ENCODE measurements at places on chromosomes 3 and 15.

GRCh38 chr3:101081999-101082398, 88.8 kb upstream of the ABI3BP start:
- no peak for DNase-seq

GRCh38 chr15:76217029-76217881, 94.0 kb downstream of the ETFA start:
- no peak for DNase-seq

- no peak for DNase-seq
Measured at GRCh38 chr3:61015408-61015807, 235.8 kb downstream of the FHIT start.

- DNase-seq, result no peak
Measured at GRCh38 chr3:15044326-15044725, 20.8 kb downstream of the MRPS25 start.

DNA sequence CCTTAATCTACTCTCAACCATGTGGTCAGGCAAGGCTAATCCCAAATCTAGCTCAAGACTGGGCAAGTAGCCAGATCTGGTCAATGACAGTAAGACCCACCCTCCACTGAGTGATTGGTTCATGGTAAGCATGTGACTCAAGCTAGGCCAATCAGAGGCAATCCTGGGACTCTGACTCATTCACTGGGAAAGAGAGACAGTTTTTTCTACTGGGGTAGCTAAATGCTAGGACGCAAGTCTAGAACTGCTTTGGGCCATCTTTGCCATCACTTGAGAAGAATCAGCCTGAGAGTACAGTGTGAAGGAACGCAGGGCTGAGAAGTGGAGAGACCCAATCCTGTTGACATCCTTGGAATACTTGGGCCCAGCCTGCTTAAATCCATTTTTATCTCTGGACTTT, 9.4 kb upstream of the RAD18 start:
- no peak for DNase-seq

DNA sequence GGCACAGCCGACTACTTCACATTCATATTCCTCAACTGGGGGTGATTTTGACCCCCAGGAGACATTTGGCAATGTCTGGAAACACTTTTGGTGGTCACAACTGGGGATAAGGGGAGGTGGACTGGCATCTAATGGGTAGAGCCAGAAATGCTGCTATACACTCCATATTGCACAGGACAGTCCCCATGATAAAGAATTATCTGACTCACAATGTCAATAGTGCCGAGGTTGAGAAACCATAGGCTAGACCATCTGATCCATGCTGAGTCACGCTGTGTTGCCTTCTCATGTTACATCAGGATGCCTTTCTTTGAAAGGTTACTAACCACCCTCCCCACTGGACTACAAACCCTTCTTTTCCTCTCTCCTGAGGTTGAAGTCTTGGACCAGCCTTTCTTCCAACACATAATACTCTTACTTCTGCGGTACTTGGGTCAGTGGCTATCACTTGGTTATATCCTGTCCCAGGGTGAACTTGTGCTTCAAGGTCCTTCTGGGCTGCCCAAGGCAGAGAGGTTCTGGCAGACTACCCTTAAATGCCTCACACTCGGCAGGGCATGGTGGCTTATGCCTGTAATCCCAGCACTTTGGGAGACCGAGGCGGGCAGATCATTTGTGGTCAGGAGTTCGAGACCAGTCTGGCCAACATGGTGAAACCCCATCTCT, 68.8 kb downstream of the CTNNB1 start:
- no peak for DNase-seq

DNA sequence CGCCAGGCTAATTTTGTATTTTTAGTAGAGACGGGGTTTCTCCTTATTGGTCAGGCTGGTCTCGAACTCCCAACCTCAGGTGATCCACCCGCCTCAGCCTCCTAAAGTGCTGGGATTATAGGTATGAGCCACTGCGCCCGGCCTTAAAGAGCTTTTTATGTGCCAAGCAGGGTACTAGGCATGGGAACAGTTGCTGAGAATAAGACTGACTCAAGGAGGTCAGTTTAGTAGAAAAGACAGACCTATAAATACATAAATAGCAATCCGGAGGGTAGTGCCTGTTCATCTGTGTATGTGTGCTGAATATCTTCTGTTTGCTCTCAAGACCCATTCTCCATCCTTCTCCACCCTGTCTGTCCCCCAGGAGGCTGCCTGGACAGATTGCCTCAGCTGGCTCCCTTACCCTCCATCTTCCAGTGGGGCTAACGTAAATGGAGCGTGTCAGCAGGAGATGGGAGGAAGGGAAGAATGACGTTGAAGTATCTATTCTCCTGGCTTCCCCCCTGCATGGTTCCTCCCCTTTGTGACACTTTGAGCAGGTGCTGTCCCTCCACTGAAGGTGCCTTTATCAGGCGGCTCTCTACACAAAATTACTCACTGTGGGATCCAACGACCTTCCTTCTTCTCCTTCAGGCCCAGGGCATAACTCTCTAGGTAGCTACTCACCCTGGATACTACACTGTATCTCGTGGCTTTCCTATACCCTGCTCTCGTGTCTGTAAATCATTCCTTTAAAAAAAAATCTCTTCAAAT, 31.1 kb downstream of the FBXO40 start:
- no peak for DNase-seq

DNA sequence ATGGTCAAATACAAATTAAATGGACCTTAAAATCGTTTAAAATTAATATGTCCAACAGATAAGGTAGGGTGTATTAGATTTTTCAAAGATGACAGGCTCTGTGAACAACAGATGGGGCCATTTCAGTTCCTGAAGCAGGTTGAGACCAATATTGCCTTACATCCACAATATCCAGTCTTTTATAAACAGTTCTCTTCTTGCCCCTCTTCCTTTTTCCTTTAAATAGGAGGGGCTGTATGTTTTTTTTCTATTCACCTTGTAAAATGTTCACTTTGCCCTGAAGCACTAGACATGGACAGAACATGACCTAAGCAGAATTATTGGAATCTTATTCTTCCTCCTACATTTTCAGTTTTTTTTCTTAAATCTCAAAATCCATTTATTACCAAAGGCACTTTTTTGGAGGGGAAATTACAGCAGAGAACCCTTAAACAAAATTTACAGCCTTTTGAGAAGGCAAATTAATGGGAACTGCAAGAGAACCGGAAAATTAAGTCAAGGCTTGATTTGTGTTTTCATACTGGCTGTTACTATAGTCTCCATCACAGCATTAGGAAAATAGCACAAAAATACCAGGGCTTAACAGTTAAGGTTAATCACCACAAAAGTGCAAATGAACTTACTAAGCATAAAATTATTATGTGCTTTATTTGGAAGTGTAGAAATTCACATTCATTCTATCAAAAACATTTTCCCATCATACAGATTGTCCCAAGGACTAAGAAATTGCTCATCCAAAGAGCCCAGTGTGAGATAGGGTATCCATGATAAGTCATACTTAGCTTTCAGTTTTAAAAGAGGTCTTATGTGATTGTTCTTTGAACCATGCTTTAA, 55.8 kb downstream of the CMSS1 start:
- DNase-seq, result no peak

All from left renal cortex interstitium (tissue), 4 donors.